ENCODE measurements at places on chromosomes 12 and 14. TPM values are rescaled to one million over a fixed set of nuclear protein-coding genes. Genes with fewer than 3 reads are reported as not detected.
A peak's percentile ranks its signal among the peaks of the same experiment; 100 is the strongest.

- no peak for DNase-seq
Observed at GRCh38 chr14:72742118-72742837, 151.6 kb downstream of the DPF3 start.

GRCh38 chr14:50762001-50762930 lies 68.7 kb downstream of the NIN start:
- no peak for DNase-seq

- DNase-seq: no peak
Observed at GRCh38 chr12:75759842-75760572, 248.6 kb upstream of the KRR1 start.

GRCh38 chr12:18479256-18479655 lies 217.9 kb downstream of the PIK3C2G start:
- DNase-seq: no peak

- DNase-seq: no peak
Observed at GRCh38 chr12:41356181-41356580, 168.1 kb downstream of the PDZRN4 start.

DNA sequence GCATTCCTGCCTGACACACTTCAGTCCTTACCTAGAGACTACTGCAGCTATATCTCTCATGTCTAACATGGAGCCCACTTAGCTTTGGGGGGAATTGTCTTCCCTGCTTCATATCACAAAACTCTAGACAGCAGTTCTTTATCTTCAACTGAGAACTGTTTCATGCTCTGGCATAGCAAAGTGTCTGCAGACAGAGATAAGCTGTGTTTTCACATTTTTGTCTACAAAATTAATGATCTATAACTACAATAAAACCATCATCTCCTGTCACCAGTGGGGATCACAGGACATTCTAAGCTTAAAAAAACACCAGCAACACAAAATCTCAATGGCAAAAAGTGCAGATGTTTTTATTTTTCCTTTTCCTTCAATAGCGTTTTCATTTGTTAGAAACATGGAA lies 137.1 kb upstream of the VRK1 start:
- DNase-seq: no peak

Gene GPR84
- total RNA-seq: 0.29 TPM

- no peak for DNase-seq
Observed at GRCh38 chr14:100503251-100503650, 84.0 kb downstream of the BEGAIN start.

- no peak for DNase-seq
Observed at GRCh38 chr12:109793411-109793810, 39.8 kb downstream of the TRPV4 start.

GRCh38 chr12:122523280-122523679 lies 3.5 kb downstream of the RSRC2 start:
- no peak for DNase-seq

GRCh38 chr12:81440001-81440400 lies 319.1 kb downstream of the PPFIA2 start:
- no peak for DNase-seq

DNA sequence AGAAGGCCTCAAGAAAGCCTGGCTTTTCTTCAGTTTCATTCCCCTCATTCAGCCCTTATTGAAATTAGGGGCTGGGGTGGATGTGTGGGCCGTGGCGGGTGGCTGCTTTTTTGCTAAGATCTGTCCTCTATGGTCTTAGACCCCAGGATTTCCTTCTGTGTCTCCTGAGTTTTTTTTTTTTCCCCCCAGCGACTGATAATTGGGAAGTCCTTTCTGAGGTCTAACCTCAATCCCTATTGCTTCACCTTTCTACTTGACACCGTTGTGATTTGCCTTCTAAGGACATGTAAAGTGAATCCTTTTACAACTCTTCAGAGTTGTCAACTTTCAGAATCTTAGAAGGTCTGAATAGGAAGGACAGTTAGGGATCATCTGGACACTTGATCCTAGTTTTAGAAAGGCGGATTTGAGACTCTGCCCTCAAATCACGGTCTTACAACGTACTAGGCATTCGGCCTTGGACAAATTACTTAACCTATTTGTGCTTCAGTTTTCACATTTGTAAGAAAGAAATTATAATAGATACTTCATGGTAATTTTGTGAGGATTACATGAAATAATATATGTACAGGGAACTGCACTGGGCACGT lies 4.4 kb downstream of the GPR84 start:
- DNase-seq: no peak

- no peak for DNase-seq
Observed at GRCh38 chr12:78240827-78241226, 410.1 kb downstream of the NAV3 start.

DNA sequence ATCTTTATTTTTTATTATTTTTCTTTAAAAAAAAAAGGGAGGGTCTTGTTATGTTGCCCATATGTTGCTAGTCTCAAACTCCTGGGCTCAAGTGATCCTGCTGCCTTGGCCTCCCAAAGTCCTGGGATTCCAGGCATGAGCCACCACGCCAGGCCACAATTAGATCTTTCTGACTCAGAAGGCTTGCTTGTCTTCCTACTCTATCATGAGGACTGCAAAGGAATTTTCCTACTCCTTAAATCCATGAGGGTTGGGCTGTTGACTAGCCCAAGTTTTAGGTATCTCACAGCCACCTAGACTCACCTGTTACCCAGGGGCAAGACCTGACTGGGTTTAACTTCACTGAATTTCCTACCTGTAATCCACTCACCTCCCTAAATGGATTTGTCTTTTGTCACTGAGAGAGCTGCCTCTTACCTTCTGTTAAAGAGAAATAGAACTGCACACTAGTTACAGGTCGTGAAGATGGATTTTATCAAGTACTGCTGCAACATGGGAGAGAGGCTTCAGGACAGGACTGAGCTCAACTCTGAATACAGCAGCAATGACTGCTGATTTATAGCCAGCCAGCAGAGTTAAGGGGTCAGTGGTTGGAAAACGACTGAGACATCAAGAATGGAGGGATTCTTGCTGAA lies 72.3 kb downstream of the B4GALNT3 start:
- no peak for DNase-seq

Gene TIMM9
- 22.6 TPM for total RNA-seq

DNA sequence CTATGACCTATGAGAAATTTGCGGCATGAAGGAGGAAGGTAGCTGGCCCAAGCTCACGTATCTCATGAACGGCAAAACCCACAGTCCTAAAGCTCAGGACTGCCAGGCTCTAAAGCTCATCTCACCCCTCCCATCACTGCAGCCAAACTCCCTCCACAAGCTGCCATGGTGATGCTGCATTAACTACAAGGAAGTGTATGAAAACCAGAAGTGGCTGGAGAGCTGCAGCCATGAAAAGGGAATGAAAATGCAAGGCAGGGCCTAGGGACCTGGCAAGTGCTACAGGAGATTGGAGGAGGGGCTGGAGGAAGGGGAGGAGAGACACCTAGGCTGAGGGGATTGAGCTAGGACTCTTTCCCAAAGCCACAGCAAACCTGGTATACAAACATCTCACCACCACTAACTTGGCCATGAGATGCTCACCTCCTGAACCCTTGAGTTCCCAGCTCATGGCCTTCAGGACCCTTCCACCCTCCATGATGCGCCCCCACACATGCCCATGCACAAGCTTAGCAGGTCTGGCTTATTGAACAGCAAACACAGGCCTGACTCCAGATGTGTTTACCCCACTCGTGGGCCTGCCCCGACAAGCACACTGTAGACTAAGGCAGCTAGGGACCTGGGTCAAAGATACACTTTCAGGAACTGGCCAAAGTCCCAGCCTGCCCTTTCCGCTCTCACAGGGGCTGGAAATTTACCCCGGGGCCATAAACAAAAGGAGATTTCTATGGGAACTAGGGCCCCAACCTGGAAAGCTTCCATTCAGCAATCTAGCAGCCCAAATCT lies 42.0 kb downstream of the LTBP2 start:
- no peak for DNase-seq

GRCh38 chr12:46664761-46665287 lies 161.0 kb downstream of the SLC38A4 start:
- DNase-seq: no peak

GRCh38 chr12:48352157-48352760 lies 1.5 kb upstream of the ZNF641 start:
- DNase-seq: no peak

Gene SMCO2
- not detected for total RNA-seq

DNA sequence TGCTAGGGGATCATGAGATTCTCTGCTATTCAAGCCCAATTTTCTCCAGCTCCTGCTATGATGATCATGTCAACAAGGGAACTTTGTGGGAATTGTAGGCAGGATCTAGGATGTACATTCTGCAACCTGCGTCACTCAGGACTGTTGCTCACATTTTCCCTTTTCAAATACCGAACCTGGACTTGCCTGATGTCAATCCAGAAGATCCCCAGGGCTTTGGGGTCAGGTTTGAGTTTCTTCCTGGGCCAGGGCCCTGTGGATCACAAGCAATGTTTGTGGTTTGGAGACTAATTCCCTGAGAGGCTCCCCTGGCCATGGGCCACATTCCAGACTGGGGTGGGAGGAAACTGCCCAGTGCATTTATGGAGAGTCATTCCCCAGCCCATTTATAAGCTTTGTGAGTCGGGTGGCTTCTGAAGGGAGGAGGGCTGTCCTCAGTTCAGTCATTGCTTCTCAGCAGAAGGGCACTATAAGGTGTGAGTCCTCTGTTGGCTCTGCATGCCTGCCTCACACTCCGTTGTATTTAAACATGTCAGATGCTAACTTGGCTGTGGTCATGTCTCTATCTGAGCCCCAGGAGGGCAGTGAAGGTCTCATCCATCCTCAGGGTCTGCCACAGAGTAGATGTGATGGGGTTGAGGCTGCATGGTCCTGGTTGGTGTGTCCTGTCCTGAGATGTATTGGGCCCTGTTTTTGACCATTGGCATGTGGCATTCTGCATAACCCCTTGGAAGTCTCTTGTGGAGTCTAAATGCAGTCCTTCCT lies 6.5 kb downstream of the KRT86 start:
- peak; percentile 56 for DNase-seq

GRCh38 chr14:95274279-95274678 lies 45.4 kb downstream of the CLMN start:
- no peak for DNase-seq

DNA sequence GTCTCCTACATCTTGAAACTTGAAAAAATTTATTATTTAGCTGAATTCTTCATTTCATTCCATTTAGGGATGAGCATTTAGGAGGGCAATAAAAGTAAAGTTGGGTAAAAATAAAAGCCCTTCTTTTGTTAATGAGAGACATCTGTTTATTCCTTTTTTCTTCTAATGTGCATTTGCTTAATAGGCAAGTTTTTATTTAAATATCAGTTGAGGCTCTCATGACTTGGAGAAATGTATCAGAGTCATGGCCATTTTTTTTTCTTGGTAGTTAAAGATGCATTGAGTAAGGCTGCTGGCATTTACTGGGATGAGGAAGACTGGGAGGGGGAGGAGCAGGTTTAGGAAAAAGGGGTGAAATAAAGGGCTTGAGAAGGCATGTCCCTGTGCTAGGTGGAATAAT lies 609.9 kb upstream of the TMEM132C start:
- DNase-seq: no peak

DNA sequence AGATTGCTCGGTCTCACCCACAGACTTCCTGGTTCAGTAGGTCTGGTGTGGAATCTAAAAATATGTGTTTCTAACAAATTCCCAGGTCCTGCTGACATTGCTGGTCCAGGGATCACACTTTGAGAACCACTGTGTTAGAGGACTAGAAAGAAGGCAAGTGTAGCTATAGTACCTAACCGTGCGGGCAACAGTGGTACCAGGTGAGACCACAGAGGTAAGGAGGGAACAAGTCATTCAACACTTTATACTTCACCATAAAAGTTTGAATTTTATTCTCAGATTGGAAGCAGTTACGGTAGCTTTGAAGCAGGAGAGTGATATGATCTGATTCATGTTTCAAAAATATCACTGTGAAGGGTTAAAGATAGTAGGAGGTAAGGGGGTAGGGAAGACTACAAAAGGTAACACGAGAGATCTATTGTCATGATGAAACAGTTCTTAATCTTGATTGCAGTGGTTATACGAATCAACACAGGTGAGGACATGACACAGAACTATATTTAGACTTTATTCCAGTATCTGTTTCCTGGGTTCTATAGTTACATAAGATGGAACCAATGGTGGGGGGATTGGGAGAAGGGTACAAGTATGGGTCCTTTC lies 73.5 kb downstream of the CDK17 start:
- DNase-seq: no peak

Data from left cardiac atrium (tissue), 4 donors.